ENCODE measurements at places on chromosomes 6 and 20. TPM values are rescaled to one million over a fixed set of nuclear protein-coding genes. Genes with fewer than 3 reads are reported as not detected.

DNA sequence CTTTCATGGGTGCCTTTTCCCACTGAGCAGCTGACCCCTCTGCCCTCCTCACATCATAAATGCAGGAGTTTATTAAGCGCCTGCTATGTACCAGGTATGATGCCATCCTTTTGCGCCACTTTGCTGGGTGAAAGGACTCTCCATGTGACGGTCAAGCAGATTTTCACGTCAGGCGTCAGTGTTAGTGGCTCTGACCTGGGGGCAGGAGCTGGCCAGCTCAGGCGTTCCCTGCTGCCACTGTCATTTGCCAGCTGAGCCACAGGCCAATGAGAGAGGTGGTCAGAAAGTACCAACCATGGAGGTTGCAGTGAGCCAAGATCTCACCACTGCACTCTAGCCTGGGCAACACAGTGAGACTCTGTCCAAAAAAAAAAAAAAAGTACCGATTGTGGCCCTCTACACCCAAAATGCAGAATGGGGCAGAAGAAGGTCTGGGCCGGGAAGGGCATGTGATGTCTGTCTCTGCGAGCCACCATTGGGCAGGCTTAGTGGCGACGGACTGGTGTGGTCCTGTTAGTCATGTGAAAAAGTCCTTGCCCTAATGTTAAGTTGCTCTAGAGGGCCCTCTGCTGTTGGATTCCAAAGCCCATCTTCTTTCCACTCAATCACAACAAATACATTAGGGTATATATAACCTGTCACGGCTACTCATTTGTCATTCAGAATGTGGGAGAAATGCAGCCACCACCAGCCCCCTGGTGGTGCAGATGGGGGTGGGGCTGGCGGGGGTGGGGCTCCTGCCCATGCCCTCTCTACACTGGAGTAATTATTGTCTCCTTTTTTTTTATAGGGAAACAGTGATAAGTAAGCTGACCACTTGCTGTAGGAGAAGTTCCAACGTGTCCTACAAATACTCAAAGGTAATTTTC is 18.4 kb upstream of the SLC22A1 start:
- peak; percentile 36 for DNase-seq

DNA sequence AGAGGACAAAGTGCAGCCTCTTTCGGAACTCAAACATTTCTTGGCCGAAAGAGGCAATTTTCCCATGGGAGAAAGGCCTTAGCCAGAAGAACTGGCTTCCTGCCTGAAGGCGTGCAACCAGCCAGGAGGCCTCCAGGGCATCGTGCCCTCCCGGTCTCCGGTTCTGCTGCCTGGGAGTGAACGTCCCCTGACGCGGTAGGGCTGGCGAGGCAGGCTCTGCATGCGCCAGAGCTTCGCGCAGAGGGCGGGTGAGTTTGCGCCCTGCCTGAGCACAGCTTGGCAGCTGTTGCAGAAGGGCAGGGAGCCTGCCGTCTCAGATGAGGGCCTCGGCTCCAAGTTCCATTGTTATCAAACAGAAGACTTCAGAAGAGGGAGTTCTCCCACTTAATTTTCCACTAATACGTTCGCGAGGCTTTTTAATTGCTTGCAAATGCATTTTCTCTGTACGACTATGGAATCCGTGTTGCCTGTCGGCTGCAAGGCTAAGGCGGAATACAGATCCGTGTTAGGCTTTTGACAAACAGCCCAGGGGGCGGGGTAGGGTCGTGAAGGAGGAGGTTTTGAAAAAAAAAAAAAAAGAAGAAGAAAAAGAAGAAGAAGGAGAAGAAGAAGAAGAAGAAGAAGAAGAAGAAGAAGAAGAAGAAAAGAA is 5.5 kb upstream of the TFAP2D start:
- no peak for DNase-seq

DNA sequence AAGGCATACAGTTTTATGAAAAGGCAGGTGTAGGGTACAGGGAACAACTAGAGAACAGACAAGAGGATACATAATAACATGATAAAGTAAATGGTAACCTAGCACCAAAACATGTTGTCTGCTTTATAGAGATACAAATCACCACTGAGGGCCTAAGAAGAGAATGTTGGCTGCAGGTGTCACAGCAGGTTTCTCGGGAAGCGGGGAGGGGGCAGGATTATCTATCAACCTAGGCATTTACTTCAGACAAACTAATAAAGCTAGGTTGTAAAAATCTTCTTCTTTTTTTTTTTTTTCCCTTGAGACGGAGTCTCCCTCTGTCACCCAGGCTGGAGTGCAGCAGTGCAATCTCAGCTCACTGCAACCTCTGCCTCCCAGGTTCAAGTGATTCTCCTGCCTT is 22.7 kb downstream of the PIM1 start:
- DNase-seq: no peak

The KHDRBS2 gene
- not detected for total RNA-seq

- DNase-seq: no peak
Observed at GRCh38 chr6:11248974-11249761, 16.7 kb upstream of the NEDD9 start.

- no peak for DNase-seq
Observed at GRCh38 chr6:109164331-109164730, 69.0 kb downstream of the CEP57L1 start.

- DNase-seq: no peak
Observed at GRCh38 chr6:5624256-5624655, 362.9 kb downstream of the FARS2 start.

The CD109 gene
- 33.8 TPM for total RNA-seq

The WFDC6 gene
- not detected for total RNA-seq

- no peak for DNase-seq
Observed at GRCh38 chr6:158729906-158730540, 80.2 kb downstream of the SYTL3 start.

DNA sequence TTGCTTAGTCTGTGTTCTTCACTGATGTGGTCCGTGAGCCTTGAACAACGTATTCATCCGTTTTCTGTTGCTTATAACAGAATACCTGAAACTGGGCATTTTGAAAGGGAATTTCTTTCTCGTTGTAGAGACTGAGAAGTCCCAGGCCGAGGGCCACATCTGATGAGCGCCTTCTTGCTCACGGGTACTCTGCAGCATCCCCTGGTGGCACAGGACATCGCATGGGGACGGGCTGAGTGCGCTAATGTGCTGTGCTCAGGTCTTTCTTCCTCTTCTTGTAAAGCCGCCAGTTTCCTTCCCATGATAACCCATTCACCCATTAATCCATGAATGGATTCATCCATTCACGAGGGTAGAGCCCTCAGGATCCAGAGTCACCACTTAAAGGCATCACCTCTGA is 161.0 kb downstream of the NFATC2 start:
- DNase-seq: no peak

GRCh38 chr20:63580796-63581461 is 6.9 kb upstream of the HELZ2 start:
- peak; percentile 28 for DNase-seq

The CD40 gene
- 2.4 TPM for total RNA-seq

DNA sequence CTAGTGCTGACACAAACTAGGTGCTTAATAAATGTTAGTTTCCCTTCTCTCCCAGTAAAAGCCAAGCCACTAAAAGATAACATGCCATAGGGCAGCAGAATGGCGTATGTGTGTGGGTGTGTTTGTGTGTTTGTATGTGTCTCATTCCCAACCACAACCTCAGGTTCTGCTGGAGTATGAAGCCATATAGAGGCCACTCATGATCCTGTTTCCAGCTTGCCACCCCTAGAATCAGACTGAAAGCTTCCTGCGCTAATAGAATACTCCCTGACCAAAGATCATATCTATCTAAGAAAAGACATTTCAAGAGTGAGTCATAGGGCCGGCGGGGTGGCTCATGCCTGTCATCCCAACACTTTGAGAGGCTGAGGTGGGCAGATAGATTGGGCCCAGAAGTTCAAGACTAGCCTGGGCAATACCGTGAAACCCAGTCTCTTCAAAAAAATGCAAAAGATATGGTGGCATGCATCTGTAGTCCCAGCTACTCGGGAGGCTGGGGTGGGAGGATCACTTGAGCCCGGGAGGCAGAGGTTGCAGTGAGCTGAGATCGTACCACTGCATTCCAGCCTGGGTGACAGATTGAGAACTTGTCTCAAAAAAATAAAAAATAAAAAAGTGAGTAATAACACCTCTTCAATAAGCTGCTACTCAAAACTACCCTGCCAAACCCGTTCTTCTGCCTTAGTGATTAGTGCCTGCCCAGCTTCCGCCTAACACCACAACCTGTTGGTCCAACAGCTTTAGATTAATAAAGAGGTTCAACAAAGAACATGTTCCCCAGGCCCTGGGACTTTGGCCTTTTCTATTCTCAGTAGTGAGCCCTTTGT is 11.8 kb upstream of the SNRPC start:
- peak; percentile 83 for DNase-seq

GRCh38 chr6:151320140-151320539 is 71.2 kb downstream of the ZBTB2 start:
- no peak for DNase-seq

- peak; percentile 68 for DNase-seq
Observed at GRCh38 chr20:5945963-5946362, 4.4 kb downstream of the TRMT6 start.

The AKAP12 gene
- total RNA-seq: 6.4 TPM

The SDHAF4 gene
- 6.1 TPM for total RNA-seq

The HSPA12B gene
- not detected for total RNA-seq

The GSTA3 gene
- total RNA-seq: not detected

GRCh38 chr20:19001177-19001576 is 187.6 kb downstream of the SCP2D1 start:
- no peak for DNase-seq

The PCSK2 gene
- not detected for total RNA-seq

GRCh38 chr6:169454204-169454871 is 200.7 kb upstream of the THBS2 start:
- DNase-seq: peak; percentile 80

DNA sequence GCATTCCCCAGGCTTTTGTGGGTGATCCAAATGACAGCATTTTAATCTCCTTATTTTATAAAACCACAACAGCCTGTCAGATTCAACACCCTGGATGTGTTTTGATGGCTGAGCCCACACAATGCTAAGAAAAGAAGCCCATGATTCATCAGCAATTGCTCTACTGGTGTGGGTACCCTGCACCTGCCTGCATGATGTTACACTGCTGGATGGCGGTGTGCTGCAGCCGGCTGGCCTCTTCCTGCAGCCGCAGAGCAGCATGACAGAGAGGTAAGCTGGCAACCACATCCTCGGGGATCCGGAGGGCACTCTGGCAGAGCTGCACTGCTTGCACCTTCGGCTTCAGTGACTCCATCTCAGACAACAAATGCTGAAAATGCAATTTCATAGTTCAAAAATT is 327.5 kb downstream of the SYNE1 start:
- no peak for DNase-seq

DNA sequence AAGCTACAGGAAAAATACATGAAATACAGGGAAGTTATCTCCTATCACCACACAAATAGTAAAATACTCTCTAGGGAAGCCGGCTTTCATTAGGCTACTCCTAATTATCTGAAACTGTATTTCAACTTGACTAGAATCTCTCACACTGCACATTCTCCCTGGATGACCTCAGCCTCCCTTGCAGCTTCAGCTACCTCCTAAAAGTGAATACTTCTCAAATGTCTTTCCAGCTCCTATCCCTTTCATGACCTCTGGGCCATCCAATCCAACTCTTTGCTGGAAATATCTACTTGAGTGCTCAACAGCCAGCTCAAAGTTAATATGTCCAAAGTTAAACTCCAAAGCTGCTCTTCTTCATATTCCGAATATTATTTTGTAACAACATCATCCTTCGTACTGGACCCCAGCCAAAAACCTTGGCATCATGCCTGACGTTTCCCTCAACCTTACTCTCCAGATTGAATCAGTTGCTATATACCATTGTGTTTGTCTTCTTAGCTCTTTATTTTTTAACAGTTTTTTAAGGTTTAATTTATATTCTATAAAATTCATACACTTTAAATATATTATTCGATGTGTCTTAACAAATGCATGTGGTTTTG is 29.4 kb upstream of the KIF6 start:
- DNase-seq: no peak

GRCh38 chr20:59459586-59459985 is 144.8 kb upstream of the PHACTR3 start:
- no peak for DNase-seq

DNA sequence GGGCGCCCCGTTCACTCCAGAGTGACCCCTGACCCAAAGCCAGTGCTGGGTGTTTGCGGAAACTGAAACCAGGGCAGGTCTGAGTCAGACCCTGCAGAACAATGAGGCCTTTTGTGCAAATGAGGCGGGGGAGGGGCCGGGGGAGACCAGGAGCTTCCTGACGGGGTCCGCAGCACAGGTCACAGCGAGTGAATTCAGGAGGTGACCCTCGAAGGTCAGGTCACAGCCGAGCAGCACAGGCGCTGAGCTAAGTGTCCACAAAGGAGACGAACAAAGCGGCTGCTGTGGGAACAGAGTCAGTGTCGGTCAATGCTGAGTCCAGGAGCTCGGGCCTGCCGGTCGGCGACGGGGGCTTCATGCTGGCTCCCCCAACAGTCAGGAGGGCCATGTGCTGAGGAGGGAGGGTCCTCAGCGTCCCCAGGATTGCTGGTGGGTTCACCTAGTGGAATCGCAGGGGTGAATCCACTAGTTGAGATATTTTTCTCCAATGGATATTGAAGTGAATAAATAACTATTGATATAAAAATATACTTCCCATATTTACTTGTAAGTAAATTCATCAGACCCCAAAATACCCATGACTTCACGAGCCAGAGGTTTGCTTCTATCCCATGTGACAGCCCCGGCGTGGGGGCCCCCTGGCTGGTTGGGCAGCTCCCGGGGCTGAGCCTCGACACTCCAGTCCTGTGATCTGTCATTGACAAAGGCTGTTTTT is 188.4 kb upstream of the SULF2 start:
- DNase-seq: no peak

DNA sequence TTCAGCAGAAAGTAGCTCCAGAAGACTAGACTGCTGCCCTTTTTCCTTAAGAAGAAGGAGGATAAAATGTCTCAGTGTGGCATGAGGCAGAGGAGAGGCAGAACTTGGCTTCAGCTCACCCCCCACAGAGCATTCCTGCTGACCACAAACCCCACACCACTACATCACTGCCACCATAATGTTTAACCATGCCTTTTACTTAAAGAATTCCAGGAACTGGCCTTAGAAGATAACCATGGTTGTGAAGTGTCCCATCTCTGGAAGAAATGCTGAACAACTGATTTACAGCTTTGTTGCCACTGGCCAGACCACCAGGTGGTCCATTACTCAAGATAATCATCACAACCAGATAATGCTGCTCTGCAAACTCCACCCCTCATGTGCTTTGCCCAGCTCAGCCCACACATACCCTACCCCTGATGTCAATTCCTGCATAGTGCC is 154.1 kb downstream of the CD24 start:
- no peak for DNase-seq

The SAMD5 gene
- not detected for total RNA-seq

Measured in HFFc6 (cell line).